Esophagus squamous epithelium (tissue), 5 donors: ENCODE measurements at places on chromosomes 4 and X. TPM values are rescaled to one million over a fixed set of nuclear protein-coding genes. Genes with fewer than 3 reads are reported as not detected.

DNA sequence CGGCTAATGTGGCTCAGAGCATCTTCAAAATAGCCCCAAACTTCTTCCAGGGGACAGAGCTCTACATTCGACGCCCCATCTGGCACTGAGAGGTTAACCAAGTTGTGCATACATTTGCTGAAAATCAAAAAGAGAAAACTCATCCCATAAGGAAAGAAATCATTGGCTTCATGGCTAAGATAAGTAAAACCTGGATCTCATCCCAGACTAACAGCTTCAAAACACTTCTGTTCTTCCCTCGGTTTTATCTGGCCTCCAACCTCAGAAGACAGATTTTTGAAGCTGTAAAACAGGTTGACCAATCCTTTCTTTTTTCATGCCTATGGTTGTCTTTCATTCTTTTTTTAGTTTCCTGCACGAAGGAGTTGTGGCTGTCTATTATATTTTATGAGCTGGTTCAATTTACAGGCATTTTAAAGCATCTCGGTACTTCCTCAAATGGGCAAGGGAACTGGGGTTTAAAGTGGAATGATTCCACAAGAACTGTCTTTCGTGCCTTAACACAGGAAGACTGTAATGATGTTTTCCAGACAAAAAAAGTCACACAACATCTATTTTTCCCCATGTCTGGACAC is 107.6 kb downstream of the DLG3 start:
- H3K27ac ChIP-seq = no peak overlapping the region
- DNase-seq = no peak
- no peaks in the 10 kb centered on the region for H3K27me3 ChIP-seq
- no peak overlapping the region for H3K4me3 ChIP-seq
- H3K4me1 ChIP-seq = no peaks in the 10 kb centered on the region
- no peaks in the 10 kb centered on the region for H3K36me3 ChIP-seq

DNA sequence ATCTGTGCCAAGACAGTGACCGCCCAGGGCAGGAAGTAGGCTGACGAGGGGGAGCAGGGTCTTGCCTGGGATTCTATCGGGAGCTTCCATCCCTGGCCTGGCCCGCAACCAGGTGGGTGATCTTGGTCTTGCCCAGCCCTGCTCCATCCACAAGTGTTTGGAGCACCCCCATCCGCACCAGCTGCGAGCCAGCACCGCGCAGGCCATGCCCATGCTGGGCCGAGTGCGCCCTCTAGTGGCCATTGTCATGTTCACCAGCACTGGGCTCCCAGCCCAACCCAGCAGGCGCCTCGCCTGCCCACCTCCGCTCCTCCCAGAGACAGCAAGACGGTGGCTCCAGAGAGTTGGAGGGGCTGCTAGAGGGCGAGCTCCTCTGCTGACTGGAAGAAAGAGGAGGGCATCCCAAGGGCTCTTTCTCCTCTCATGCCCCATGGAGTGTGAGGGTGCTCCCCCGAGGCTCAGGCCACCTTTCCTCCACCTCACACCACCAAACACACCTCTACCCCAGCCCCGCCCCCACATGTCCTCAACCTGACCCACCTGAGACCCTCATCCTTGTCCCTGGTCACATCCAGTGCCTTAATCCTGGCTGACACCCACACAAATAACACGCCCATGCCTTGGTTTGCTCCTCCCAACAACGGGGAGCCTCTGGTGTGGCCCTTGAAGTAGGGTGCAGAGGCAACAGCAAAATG is 9.8 kb upstream of the ATP2B3 start:
- H3K4me3 ChIP-seq = no peak overlapping the region
- DNase-seq = no peak
- no peaks in the 10 kb centered on the region for H3K36me3 ChIP-seq

GRCh38 chr4:83054928-83055327 is 19.9 kb downstream of the COPS4 start:
- H3K36me3 ChIP-seq = peaks cover 10% of the 10 kb centered on the region
- H3K27me3 ChIP-seq = no peaks in the 10 kb centered on the region
- no peak overlapping the region for H3K4me3 ChIP-seq
- no peaks in the 10 kb centered on the region for H3K4me1 ChIP-seq

Gene COPS4
- 35.3 TPM for total RNA-seq

Gene GAGE12F
- total RNA-seq = not detected

DNA sequence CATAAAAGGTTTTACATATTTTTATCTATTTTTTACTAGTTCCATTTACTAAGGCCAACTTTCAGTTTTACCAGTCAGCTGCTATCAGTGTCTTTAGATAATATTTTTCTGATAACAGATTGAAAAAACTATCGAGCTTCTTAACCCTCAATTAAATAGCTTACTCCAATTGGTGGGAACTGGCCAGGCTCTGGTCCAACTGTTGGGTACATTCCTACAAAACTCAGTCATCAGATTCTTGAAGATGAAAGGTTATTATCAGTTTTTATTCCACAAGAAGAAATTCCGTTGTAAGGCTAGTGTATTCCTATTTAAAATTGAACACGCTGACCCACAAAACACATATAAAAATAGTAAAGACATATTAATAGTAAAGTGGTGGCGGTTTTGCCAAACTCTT is 346.2 kb downstream of the MAPK10 start:
- H3K36me3 ChIP-seq = no peaks in the 10 kb centered on the region
- no peaks in the 10 kb centered on the region for H3K4me1 ChIP-seq
- no peak overlapping the region for H3K27ac ChIP-seq
- no peak for DNase-seq
- no peaks in the 10 kb centered on the region for H3K27me3 ChIP-seq

DNA sequence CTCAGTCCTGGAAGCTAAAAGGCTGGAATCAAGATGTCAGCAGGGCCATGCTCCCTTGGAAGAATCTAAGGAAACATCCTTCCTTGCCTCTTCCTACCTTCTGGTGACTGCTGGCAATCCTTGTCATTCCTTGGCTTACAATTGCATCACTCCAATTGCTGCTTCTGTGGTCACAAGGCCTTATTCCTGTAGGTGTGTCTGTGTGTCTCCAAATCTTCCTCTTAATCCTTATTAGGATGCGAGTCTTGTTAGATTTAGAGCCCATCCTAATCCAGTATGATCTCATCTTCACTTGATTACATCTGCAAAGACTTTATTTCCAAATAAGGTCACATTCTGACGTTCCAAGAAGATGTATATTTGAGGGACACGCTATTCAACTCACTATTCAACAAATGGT is 52.2 kb downstream of the SMIM20 start:
- no peaks in the 10 kb centered on the region for H3K4me1 ChIP-seq
- no peak for DNase-seq
